ENCODE measurements at places on chromosomes 5 and 9. TPM values are rescaled to one million over a fixed set of nuclear protein-coding genes. Genes with fewer than 3 reads are reported as not detected.

PCDHGA8 gene
- 4.0 TPM for total RNA-seq

PCDHA1 gene
- total RNA-seq = not detected

DMRT3 gene
- not detected for total RNA-seq

SNCAIP gene
- 0.13 TPM for total RNA-seq

GLRA1 gene
- not detected for total RNA-seq
